ENCODE measurements at places on chromosomes 3 and 15.
A peak's percentile ranks its signal among the peaks of the same experiment; 100 is the strongest.

- DNase-seq: no peak
Measured at GRCh38 chr3:117003501-117003900, 293.9 kb downstream of the TUSC7 start.

GRCh38 chr3:195446359-195446758 lies 3.5 kb upstream of the ACAP2 start:
- DNase-seq: no peak

- DNase-seq: no peak
Measured at GRCh38 chr3:186452517-186452916, 90.5 kb upstream of the DGKG start.

DNA sequence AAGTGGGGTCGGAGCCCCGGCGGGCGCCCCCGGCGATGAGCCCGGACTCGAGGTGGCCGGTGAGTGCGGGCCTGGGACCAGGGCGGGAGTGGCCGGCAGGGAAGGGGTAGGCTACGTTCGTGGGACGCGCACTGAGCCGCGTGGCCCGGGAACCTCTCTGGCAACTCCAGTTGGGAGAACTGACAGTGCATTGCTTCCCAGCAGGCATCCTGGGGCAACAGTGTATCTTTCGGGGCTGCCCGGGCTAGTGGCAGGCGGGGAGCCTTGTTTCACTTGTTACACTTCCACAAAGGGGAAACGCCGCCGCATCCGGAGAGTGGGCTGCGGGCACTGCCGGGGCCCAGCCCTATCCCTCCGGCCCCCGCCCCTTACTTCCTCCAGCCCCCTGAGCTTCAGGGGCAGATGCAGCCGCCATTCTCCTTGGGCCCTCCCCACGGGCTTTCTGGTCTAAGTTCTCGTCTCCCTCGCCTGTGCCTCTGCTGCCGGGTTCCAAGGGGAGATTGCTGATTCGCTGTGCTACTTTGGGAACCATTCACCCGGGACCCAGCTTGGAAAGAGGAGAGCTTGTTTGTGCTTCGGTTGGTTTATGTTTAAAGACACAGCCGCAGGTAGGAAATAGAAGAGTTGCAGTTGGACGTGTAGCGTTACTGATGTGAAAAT lies 675 bp downstream of the BRPF1 start:
- peak; percentile 64 for DNase-seq
